ENCODE measurements at places on chromosomes 13 and 19. TPM values are rescaled to one million over a fixed set of nuclear protein-coding genes. Genes with fewer than 3 reads are reported as not detected.

DNA sequence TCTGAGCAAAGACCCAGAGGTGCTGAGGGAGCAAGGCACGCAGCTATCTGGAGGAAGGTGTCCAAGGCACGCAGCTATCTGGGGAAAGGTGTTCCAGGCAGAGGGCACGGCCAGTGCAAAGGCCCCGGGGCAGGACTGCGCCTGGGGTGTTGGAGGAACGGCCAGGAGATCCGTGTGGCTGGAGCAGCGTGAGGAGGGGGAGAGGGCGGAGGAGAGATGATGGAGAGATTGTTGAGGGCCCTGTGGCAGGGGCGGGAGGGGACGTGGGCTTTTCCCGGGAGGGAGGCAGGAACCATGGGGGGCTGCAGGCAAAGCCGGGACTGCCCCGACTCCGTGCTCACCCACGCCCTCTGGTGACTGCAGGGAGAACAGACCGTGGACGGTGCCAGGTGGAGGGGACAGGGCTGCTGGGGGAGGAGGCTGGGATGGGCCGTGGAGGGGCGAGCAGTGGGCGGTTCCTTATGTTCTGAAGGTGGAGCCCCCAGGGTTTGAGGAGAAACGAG is 13.3 kb upstream of the MISP start:
- no peak for DNase-seq

GRCh38 chr13:95091755-95092154 is 209.5 kb downstream of the ABCC4 start:
- DNase-seq, result no peak

GRCh38 chr19:36258028-36258875 is 43.3 kb downstream of the ZNF146 start:
- DNase-seq, result no peak

Gene KLK11
- 281 TPM for total RNA-seq

Gene ZNF888
- total RNA-seq, result 3.3 TPM

Gene ZNF554
- total RNA-seq, result 7.3 TPM

Measured in lower leg skin (tissue), 4 donors.